ENCODE measurements at places on chromosomes 5 and 9. TPM values are rescaled to one million over a fixed set of nuclear protein-coding genes. Genes with fewer than 3 reads are reported as not detected.

- DNase-seq = no peak
Observed at GRCh38 chr5:54115735-54116403, 194.5 kb downstream of the ARL15 start.

Gene ZCCHC9
- 9.3 TPM for total RNA-seq

GRCh38 chr5:175464942-175465233, 13.5 kb upstream of the SFXN1 start:
- DNase-seq = no peak

- no peak for DNase-seq
Observed at GRCh38 chr5:40227931-40228330, 451.8 kb upstream of the PTGER4 start.

Gene LEAP2
- 0.89 TPM for total RNA-seq

DNA sequence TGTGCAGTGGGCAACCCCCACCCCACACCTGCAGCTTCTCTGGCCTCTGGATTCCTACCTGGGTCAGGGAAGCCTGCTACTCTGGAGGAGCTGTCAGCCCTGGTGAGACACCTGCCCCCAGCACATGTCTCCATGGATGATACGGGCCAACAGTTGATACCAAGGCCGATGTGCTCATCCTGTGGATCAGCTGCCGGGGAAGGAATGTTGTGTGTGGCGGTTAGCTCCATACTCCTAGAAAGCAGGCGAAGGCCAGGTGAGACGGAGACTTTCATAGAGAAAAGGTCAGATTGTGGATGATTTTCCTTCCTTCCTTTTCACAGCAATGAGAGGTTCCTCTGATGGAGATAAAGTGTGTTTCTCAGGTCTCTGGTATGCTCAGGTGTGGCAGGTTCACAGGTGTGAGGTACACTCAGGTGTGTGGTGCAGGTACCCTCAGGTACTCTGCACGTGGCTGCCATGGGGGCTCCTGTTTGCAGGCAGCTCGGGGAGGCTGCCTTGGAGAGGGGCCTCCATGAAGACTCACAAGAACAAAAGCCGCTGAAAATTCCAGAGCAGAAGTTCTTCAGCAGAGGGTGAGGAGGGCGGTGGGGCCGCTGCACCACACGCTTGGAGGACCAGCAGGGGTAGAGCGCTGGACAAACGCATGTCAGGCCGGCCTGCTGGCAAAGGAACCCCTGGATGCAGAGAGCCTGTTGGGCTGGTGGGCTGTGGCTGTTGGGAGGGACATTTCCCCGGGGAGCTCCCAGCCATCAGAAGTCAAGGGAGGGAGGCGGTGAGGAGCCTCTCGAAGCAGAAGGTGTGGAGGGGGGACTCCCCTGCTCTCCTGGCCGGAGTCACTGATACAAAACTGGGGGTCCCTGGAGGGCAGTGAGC, 5.1 kb upstream of the AHRR start:
- DNase-seq = no peak

- no peak for DNase-seq
Observed at GRCh38 chr5:61519728-61520277, 187.7 kb downstream of the ZSWIM6 start.

DNA sequence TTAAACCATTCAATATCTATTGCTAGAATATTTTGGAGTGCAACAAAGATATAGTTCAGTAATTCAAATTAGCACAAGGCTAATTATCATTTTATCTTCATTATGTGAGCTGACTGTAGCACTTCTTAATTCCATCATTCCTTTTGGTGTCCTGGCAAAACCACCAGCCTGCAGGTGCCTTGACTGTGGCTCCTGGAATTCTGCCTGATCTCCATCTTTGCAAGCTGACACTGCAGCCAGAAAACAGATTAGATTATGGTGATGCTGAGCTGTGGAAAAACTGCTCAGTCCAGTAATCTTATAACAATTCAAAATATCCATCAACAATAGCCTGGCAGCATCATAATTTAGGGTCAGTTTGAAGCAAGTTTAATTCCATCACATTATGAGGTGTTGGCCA, 919.5 kb downstream of the DTWD2 start:
- DNase-seq = no peak

GRCh38 chr9:135793221-135794056, 91.5 kb downstream of the KCNT1 start:
- DNase-seq = no peak

- no peak for DNase-seq
Observed at GRCh38 chr9:14062586-14063221, 251.2 kb downstream of the NFIB start.

Gene PKD2L2
- total RNA-seq = 0.55 TPM

GRCh38 chr9:68433531-68434110, 77.2 kb downstream of the PGM5 start:
- no peak for DNase-seq

Gene JMY
- total RNA-seq = 11.7 TPM

Gene IDNK
- total RNA-seq = 3.3 TPM

DNA sequence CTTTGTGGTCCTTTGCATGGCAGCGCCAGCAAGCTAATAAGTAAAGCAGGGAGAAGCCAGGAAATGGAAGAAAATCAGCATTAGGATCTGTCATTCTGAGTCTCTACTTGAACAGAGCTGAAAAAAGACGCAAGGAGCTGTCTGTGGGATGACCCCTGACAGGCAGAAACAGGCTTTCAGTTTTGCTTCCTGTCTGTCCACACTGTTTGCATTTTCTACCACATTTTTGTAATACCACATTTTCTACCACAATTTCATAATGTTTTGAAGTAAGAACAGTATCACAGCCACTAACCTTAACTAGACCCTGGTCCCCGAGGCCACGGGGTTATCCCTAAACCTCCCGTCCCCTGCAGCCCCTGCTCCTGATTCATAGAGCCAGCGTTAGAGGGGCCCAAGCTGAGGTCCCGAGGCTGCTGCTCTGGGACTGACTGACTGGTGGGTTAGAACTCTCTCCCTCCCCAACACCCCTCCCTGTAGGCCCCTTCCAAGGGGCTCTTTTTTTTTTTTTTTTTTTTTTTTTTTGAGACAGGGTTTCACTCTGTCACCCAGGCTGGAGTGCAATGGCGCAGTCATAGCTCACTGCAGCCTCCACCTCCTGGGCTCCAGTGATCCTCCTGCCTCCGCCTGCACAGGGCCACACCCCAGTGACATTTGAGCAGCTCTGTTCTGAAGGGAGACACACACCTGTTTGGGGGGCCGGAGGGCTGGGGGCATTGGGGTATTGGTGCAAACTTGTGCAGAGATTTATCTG, 4.0 kb upstream of the CLIC3 start:
- DNase-seq = no peak

DNA sequence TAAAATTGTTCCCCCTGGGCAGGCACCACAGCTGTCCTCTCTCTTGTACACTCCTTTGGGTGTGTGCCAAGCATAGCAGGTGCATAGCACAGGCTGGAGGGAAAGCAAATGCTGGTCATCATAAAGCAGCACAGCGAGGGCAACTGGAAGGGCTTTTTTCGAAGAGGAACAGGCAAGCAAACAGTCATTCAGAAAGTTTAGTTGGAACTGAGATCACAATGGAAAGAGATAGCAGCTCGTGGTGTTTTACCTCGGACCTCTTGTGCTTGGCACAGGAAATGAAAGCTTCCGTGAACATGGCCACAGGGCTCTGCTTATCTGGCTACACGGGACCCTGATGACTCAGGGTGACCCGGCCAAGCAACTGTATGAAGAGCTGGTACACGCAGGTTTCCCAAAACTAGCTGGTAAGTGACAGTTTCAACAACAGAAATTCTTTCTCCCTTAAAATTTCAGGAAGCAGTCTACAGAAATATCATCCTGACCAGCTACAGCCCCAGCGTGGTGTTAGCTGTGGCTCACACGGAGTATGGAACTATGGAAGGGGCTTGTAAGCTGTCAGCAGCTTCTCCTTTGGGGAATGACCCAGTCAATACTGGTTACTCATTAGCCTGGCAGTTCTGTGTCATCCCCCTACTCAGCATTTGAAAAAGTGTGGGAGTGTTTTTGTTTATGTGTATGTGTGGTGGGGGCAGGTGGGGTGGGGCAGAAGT, 48.1 kb downstream of the POC5 start:
- DNase-seq = peak; percentile 36

- no peak for DNase-seq
Observed at GRCh38 chr5:133051061-133051541, 712 bp upstream of the HSPA4 start.

- DNase-seq = no peak
Observed at GRCh38 chr9:105004466-105005090, 76.6 kb upstream of the ABCA1 start.

Gene BASP1
- total RNA-seq = 2.0 TPM

- no peak for DNase-seq
Observed at GRCh38 chr9:136529516-136530460, 16.1 kb downstream of the NOTCH1 start.

DNA sequence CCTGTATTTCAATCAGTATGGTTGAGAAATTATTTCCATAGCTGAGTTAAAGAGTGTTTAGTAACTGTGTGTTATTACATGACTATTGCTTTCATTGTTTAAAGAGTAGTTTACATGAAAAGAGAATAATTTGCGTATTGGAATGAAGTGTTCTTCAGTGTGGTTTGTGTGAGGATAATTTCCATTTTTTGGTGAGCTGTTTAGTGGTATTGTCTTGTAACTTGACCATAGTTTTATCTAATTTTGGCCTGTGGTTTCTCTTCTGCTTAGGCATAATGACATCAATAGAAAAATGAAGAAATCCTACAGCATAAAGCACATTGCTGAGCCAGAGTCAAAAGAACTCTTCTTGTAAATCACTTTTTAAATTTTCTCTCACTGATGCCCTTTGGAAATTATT, 151.2 kb downstream of the SNCAIP start:
- no peak for DNase-seq

DNA sequence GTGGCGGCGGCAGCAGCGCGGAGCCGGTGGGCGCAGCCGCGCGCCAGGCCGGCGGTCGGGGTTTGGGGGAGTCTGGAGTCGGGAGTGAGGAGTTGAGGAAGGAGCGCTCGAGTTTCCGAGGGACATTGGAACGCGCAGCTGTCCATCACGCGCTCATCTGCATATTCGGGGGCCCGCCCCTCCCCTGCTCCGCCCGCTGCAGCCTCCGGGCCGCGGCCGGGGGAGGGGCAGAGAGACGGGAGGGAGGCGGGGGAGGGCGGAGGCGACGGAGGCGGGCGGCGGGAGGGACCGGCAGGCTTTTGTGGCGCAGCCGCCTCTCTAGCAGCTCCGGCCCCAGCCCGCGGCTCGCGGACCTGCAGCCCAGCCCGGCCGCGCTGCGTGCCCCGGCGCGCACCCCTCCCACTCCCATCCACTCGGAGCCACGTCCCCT, at the start of gene IRX2:
Gene IRX2 (minus strand): TSS at position 86 of the 430 bp plus-strand sequence. CDS start 264 bp downstream, outside the sequence.
- peak; percentile 87 for DNase-seq

- DNase-seq = no peak
Observed at GRCh38 chr5:39816866-39817265, 392.1 kb upstream of the DAB2 start.

GRCh38 chr9:19471737-19472648, 63.2 kb downstream of the ACER2 start:
- DNase-seq = peak; percentile 70

DNA sequence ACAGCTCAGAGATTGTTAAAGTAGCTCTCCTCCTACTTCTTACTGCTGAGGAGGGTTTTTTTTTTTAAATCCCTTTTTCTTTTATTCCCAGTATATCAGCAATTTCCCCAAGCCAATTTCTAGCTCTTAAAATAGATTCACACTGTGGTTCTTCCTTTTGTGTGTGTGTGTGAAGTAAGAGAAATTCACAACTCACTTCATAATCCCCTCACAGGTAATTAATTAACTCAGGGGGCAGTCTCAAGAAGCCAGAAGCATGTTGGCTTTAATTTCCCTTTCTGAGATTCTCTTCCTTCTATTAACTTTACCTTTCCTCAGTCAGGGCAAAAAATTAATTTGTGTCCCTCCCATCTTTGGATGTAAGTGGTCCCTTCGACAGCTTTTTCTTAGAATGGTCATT, 71.0 kb upstream of the HMHB1 start:
- no peak for DNase-seq

Gene MYO10
- 4.9 TPM for total RNA-seq

DNA sequence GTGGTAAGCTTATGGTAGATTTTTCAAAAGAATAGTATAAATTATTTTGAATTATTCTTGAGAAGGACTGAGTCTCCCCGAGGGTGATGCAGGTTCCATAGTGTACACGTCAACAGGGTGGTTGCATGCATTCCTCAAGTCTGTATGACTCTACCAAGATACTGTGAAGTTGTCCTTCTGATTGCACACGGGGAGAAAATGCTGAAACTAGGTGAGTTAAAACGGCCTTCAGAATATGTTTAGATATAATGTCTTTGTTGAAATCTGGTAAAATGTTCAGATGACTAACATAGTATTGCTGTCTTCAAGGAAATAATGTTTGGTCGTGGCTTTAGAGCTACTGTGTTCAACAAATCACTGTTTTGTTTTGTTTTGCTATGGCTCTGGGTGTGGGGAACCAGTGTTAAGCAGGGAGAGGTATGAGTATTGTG, 22.4 kb upstream of the TNFAIP8 start:
- no peak for DNase-seq

Gene PCDHB16
- total RNA-seq = 2.7 TPM

- peak; percentile 81 for DNase-seq
Observed at GRCh38 chr5:65102976-65103711, 334.4 kb downstream of the CWC27 start.

DNA sequence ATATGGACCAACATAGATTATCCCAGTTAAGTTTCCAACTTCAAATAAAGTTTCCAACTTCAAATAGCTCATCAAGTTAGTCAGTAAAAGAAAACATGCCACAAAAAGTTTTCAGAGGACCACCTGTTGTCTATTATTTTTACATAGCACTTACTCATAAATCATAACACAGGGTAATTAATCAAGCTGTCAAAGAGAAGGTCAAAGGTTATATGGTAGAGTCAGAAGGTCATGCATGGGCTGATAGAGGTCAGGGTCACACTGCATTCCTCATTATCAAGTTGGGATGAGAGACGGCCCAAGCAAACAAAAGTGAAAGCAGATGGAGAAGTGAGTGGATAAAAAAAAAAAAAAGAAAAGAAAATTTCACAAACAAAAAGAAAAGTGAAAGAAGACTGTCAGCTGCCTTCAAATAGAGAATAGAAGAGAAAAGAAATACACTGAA, 145.5 kb upstream of the POU5F2 start:
- DNase-seq = no peak

Gene MED10
- 29.2 TPM for total RNA-seq

DNA sequence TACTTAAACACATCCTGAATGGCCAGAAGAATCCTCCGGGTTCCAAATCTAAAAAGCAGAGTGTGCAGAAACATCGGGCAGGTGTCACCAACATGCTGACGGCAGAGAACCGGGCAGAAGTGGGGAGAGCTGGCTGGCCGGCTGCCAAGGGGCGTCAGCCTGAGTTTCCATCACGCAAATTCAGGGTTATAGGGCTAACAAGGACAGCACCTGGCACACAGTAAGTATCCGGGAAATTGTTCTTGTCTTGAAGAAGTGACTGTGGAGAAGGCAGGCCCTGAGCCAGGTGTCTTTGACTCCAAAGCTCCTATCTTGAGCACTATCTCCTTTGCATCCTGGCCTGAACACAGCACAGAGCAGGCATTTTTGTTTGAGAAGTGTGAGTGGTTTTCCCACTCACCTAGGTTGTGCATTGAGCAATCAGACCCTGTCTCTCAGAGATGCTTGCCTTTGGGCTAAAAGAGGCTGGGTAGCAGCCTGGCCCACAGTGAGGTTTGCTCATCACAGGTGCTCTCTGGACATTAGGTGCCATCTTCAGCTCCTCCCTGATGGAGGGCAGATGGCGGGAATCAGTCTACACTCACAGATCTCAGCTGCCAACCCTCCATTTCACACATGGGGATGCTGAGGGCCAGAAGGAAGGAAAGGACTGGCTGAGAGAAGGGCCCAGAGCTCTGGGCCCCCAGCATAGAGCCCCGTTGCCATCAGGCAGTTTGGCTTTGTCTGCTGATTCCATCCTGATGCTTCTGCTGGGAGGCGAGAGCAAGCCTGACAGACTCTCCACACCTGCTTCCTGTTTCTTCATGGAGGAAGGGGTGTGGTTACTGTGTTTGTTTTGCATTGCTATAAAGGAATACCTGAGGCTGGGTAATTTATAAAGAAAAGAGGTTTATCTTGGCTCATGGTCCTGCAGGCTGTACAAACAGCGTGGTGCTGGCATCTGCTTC, 52.8 kb downstream of the WHRN start:
- no peak for DNase-seq
